Hippocampal formation (tissue), 2 donors: ENCODE measurements at places on chromosomes 5 and 9.

- no peak for DNase-seq
Measured at GRCh38 chr5:136642976-136643375, 277.6 kb upstream of the TRPC7 start.

GRCh38 chr9:87441251-87441650 lies 56.4 kb upstream of the DAPK1 start:
- DNase-seq = no peak

DNA sequence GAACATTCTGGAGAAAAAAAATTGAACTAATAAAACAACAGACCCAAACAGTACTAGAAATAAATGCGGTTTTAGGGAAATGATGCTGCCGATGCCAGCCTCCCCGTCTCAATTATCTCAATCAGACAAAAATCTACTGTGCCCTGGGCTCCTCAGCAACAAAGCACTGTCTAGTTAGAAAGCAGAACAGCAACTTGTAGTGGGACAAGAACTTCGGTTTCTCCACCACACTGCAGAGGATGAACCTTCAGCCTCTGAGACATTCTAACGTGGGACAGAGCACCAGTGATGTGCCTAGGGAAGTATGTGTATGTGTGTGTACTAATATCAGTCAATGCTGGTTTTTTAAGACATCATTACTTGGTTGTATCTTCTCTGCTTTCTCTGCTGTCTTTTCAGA lies 11.1 kb upstream of the CAST start:
- DNase-seq = no peak

DNA sequence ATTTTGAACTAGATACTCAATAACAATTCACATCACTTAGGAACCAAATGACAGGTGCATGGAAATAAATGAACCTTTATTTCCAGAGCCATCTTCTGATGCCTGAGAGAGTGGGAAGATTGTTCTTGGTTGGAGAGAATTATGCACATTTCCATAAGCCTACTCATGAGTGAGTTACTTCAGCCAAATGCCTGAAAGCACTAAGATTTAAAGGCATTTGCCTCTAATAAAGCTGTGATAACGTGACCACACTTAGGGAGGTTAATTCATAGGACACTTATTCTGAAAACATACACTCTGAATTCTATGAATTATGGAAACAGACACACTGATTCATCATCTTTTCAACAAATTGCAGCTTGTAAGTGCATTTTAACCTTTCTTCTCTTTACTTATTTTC lies 40.0 kb downstream of the KCTD16 start:
- no peak for DNase-seq

DNA sequence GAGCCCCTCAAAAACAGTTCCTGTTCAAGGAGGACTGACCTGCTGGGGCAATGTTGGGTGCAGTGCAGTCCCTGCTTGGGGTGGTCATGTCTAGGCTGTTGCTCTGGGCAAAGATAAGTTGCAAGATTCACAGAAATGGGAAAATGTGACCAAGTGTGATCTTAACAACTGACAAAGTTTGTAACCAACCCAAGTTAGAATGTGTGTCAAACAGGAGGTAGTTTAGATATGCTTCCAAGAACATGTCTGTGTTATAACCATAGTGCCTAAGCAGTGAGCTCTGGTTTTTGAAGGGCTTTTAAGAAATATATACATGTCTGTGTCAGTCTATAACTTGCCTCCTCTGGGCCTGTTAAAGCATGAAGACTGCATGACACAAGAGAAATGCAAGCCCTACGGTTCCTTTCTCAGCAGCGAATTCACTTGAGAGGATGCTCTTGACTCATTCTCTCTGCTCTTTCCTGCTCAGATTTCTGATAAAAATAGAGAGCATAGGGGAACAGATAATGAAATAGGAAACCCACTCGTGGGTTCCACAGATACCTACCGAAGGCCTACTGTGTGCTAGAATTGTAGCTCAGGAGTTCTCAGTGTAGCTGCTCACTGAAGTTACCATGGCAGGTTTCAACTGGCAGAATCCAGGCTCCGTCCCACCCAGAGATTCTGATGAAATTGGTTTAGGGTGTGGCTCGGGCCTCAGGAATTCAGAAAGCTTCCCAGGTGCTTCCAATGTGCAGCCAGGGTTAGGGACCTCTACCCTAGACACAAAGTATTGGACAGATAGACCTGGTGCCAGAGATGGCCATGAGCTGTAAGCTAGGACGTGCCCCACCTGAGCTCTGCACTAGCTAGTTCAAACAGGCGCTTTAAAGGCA lies 52.4 kb downstream of the ARHGEF37 start:
- DNase-seq = no peak
